Activated T-cell treated with anti-CD3 and anti-CD28 coated beads, Interleukin-2, amount 50 U/mL, for 24 hours (primary cell): ENCODE measurements at places on chromosomes 7 and 10.

- no peak overlapping the region for H3K4me3 ChIP-seq
- no peaks in the 10 kb centered on the region for H3K36me3 ChIP-seq
- no peaks in the 10 kb centered on the region for H3K4me1 ChIP-seq
- H3K27me3 ChIP-seq: peaks cover 6% of the 10 kb centered on the region
- peak; percentile 7 for DNase-seq
Observed at GRCh38 chr10:1160561-1161314, 104.6 kb downstream of the WDR37 start.

- peak overlapping the region; percentile 70 for H3K27ac ChIP-seq
- H3K4me3 ChIP-seq: peak overlapping the region; percentile 75
Observed at GRCh38 chr7:45089341-45089891, 647 bp upstream of the NACAD start.

DNA sequence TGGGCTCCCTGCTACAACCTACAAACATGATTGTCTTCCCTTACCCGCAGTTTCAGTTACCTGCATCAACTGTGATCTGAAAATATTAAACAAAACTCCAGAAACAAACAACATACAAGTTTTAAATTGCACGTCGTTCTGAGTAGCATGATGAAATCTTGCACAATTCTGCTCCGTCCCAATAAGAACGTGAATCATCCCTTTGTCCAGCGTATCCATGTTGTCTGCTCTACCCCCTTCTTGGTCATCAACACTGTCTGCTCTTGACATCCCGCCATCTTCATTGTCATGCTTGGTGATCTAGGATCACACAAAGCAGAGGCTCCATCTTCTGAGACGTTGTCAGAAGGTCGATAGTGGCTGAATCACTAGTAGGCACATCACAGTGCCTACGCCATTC, 53.9 kb downstream of the ACADSB start:
- H3K4me3 ChIP-seq: no peak overlapping the region
- H3K27ac ChIP-seq: no peak overlapping the region
- peaks cover 26% of the 10 kb centered on the region for H3K27me3 ChIP-seq
- no peaks in the 10 kb centered on the region for H3K4me1 ChIP-seq
- DNase-seq: no peak
- no peaks in the 10 kb centered on the region for H3K36me3 ChIP-seq

DNA sequence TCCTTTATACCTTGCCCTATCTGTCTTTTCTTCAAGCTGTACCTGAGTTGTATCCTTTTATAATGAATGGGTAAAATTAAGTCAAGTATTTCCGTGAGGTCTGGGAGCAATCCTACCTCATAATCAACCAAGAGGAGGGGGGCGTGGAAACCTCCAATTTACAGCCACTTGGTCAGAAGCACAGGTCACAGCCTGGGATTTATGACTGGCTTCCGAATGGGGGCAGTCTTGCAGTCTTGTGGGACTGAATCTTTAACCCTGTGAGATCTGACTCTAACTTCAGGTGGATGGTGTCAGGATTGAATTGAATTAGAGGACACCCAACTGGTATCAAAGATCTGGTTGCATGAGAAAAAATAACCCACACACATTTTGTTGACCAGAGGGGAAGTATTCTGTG, 23.5 kb upstream of the KCNMA1 start:
- H3K36me3 ChIP-seq: no peaks in the 10 kb centered on the region
- H3K4me1 ChIP-seq: no peaks in the 10 kb centered on the region
- H3K27ac ChIP-seq: no peak overlapping the region
- peaks cover 29% of the 10 kb centered on the region for H3K27me3 ChIP-seq

DNA sequence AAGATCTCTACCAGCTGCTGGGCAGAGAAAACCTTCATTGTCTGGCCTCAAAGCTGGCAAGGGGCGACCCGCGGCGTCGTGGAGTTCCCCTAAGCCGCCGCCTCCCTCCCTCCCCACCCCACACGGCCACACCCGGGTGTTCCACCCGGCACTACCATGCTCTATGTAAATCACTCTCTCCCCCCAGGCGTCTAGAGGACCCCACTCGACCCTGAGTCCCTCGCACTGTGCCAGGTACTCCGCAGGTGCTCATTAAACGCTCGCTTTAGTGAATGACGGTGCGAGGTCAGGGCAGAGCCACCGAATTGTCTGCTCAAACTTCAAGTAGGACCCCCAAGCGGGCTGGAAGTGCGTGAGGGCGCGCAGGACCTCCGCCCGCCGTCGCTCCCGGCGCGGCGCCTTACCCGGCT, 628 bp downstream of the PARP12 start:
- H3K27me3 ChIP-seq: no peaks in the 10 kb centered on the region
- DNase-seq: no peak
- peaks cover 22% of the 10 kb centered on the region for H3K36me3 ChIP-seq
- H3K4me1 ChIP-seq: peaks cover 54% of the 10 kb centered on the region
- peak overlapping the region; percentile 89 for H3K27ac ChIP-seq

GRCh38 chr7:47371317-47371716, 210.6 kb downstream of the TNS3 start:
- no peak overlapping the region for H3K27ac ChIP-seq
- H3K27me3 ChIP-seq: peaks cover 9% of the 10 kb centered on the region
- no peaks in the 10 kb centered on the region for H3K36me3 ChIP-seq

DNA sequence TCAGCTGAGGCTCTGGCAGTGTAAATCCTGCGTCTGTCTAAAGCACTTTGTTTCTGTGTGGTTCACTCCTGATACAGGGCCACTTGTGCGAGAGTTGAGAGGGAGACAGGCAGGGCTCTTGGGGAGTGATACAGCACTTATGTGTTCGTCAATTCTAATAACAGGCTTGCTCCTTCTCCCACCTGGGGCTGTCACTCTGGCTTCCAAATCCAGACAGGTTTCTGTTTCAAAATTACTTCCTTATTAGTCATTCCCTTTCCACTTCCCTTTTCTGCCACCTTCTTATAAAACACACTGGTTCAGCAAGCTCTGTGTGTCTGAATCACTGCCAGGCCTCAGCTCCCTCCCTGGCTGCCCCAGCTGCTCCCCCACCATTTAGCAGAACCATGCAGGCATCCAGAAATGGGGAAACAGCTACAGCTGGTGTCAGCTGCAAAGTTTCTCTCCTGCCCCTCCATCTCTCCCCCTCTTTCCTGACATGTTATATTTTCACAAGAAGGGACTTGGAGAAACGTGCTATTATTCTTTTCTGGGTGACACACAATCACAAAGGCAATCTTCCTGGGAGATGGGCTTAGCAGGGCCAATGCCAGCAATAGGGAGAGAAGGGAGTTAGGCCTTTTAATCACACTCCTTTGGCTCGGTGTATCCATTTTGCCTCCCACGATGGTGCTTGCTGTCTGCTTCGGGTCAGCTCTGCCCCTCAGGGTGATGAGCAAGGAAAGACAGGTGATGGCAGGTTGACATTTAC, 58.4 kb upstream of the ZNRF2 start:
- no peak for DNase-seq
- no peaks in the 10 kb centered on the region for H3K36me3 ChIP-seq
- no peaks in the 10 kb centered on the region for H3K27me3 ChIP-seq
- peaks cover 13% of the 10 kb centered on the region for H3K4me1 ChIP-seq
- H3K4me3 ChIP-seq: no peak overlapping the region
- H3K27ac ChIP-seq: no peak overlapping the region
